Aortic smooth muscle cell (primary cell): ENCODE measurements at places on chromosomes 6 and 20. TPM values are rescaled to one million over a fixed set of nuclear protein-coding genes. Genes with fewer than 3 reads are reported as not detected.

DPM1 gene
- total RNA-seq = 52.2 and 55.8 TPM in 2 replicates

ZBTB24 gene
- 5.4 and 6.2 TPM in 2 replicates for total RNA-seq

PSORS1C2 gene
- total RNA-seq = not detected in 2 replicates

ERVFRD-1 gene
- total RNA-seq = not detected in 2 replicates

SOX18 gene
- 0.56 and 0.66 TPM in 2 replicates for total RNA-seq

NKX2-4 gene
- total RNA-seq = not detected in 2 replicates

RNF114 gene
- 54.9 and 61.2 TPM in 2 replicates for total RNA-seq

SYTL3 gene
- total RNA-seq = 1.7 and 2.8 TPM in 2 replicates

RPL7L1 gene
- total RNA-seq = 78.2 and 79.4 TPM in 2 replicates

GINS1 gene
- 4.0 and 8.1 TPM in 2 replicates for total RNA-seq

BPIFB4 gene
- not detected in 2 replicates for total RNA-seq

TCP11 gene
- total RNA-seq = 0.13 and 0.25 TPM in 2 replicates

NCOA5 gene
- 7.8 and 9.3 TPM in 2 replicates for total RNA-seq

SLC22A23 gene
- 3.3 and 9.1 TPM in 2 replicates for total RNA-seq

GPLD1 gene
- total RNA-seq = 0.75 and 0.92 TPM in 2 replicates

DAAM2 gene
- 13.6 and 17.7 TPM in 2 replicates for total RNA-seq

RIPPLY2 gene
- total RNA-seq = not detected in 2 replicates

AGER gene
- total RNA-seq = 0.13 and 0.37 TPM in 2 replicates

OR2H2 gene
- not detected in 2 replicates for total RNA-seq

C6orf15 gene
- not detected in 2 replicates for total RNA-seq

FBXL4 gene
- 9.9 and 13.2 TPM in 2 replicates for total RNA-seq

PPP1R14C gene
- total RNA-seq = 11.3 and 22.9 TPM in 2 replicates
